ENCODE measurements at places on chromosomes 6 and 20. TPM values are rescaled to one million over a fixed set of nuclear protein-coding genes. Genes with fewer than 3 reads are reported as not detected.

Gene CNKSR3
- total RNA-seq: 10.8 TPM

Gene BHLHE23
- total RNA-seq: not detected

Gene LPIN3
- 0.65 TPM for total RNA-seq

Gene HMGCLL1
- not detected for total RNA-seq

Gene TFAP2A
- total RNA-seq: not detected

Gene OR2J3
- total RNA-seq: under 0.01 TPM

Gene GSTA3
- not detected for total RNA-seq

Gene HNF4A
- not detected for total RNA-seq

Gene TFAP2C
- not detected for total RNA-seq

Gene HLA-DOA
- not detected for total RNA-seq

Gene TRMT6
- 6.3 TPM for total RNA-seq

Gene CRIP3
- not detected for total RNA-seq

Gene ACTL10
- 2.8 TPM for total RNA-seq

Gene HLA-E
- total RNA-seq: 565 TPM

All from vein endothelial cell (primary cell).